Peyer's patch (tissue), 4 donors: ENCODE measurements at places on chromosomes 2 and 18. TPM values are rescaled to one million over a fixed set of nuclear protein-coding genes. Genes with fewer than 3 reads are reported as not detected.
A peak's percentile ranks its signal among the peaks of the same experiment; 100 is the strongest.

Gene MARCO
- total RNA-seq = 8.2 TPM

Gene CCDC141
- 4.0 TPM for total RNA-seq

GRCh38 chr2:148590612-148591011, 53.9 kb upstream of the EPC2 start:
- DNase-seq = no peak

DNA sequence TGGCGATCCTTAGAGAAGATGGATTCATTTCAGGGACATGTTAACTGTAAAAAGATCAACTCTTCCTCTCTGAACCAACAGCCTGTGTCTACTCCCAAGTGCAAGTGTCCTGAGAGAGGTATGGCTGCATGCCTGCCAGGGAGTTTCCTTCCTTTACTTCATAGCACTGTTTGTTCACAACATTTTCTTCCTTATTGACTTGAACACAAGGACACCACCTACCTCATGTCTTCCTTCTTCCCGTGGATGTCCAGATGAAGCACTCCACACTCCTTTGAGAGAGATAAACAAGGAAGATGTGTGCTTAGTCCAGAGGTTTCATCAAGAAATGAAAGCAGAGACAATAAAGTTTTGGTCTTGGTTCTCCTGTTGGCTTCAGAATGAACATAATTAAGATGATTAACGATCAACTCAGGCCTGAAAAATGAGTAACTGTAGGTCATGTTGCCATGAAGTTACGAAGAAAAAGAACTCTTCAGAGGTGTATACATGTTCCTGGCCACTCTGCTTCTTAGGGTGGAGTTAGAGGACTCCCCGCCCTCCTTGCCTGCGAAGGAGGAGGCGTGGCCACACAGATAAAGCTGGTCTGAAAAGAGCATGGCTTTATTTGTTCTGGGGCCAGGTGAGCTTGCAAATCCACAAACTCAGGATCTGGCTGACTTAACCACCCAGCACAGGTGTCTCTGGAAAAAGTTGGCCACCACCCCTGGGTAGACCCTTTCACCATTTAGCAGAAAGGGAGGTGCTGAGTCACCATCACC, 155.0 kb upstream of the KCTD1 start:
- no peak for DNase-seq

GRCh38 chr2:69641887-69642708, 1.4 kb downstream of the AAK1 start:
- no peak for DNase-seq

- no peak for DNase-seq
Measured at GRCh38 chr18:11366410-11366809, 217.0 kb upstream of the PIEZO2 start.

DNA sequence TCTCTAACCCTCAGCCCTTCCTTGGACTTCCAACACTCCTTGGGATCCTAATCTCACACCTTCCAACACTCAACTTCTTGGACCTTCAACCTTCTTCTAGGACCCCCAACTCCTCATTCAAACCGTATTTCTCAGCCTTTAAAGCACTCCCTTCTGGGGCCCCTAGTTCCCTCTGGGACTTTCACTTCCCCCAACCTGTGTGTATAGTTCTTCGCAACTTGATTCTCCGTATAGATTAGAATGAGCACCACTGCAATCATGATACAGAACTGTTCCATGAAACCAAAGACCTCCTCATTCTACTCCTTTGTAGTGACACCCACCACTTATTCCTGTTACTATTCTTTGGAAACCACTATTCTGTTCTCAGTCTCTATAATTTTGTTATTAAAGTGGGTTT, 62.0 kb upstream of the NFU1 start:
- DNase-seq = no peak

GRCh38 chr2:99762714-99763113, 272.9 kb upstream of the REV1 start:
- DNase-seq = no peak

- DNase-seq = no peak
Measured at GRCh38 chr2:28558918-28559317, 63.1 kb downstream of the PLB1 start.

DNA sequence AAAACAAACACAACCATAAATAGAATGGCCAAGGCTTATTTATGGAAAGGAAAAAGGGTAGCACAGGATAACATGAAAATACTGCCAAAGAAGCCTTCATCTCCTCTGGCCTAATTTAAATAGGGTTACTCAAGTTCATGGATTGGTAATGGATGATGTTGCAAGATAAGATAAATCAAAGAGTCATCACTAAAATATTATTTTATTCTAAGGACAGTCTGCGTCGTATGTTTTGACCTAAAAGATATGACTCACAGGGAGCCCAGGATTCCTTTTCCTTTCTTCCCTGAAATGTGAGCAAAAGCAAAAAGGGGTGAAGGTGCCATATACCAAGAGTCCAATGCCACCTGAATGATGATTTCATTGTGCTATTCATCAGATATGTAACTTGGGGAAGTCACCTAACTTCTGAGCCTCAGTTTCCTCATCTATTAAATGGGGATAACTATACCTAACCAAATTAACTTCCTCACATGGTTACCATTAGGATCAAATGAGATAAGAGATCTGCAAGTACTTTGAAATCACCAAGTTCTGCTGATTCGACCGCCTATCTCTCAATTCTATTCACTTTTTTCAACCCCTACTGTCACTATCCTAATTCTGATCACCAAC, 137.7 kb downstream of the THADA start:
- DNase-seq = no peak

DNA sequence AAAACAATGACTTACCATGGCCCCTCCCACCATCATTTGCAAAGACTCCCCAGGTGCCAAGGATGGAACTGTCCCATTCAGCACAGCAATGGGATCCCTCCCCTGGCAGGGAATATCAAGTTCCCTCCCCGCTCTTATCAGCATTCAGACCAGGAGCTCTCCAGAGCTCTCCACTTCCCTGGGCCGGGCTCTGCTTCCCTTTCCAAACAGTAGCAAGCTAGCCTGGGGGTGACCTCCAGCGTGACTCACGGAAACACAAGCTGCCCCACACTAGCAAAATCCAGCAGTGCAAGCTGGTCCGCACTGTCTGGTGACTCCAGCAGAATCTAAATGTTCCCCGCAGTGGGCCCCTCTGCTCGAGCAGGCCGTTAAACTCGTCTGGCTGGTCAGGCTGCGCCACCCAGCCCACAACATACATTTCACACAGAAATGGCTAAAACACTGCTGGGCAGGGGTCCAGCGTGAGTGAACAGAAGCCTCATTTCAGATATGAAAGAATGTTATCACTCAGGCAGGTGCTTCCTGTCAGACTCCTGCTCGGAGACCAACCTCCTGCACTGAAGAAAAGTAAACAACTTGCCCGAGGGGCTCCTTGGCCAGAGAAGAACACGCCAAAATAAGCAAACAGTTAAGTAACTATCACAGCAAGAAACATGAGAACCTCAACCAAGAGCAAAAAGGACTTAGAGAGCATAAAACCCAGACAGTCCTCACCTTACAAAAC, 33.9 kb downstream of the STAT1 start:
- peak; percentile 52 for DNase-seq

DNA sequence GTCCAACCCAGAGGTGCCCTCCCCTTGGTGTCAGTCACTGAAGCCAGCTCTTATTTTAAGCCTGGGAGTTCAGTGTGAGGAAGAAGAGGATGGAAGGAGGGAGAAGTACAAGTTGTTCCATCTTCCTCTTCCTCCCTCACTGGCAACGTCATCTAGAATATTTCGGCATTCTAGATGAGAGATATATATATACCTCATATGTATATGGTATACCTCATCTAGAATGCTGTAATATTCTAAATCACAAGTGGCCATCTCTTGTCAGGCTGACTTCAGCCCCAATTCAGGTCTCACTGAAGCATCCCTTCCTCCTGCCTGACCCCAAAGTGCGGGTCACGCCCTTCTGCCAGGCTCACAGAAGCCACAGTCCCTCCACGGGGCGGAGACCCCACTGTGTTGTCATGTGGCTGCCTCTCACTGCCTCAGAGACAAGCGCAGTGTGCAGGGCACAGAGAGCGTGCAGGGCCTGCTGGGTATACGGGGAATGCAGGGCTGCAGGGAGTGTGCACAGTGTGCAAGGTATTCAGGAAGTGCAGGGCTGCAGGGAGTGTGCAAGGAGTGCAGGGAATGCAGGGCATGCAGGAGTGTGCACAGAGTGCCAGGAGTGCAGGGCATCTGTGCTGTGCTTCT, 32.8 kb upstream of the B3GNT7 start:
- peak; percentile 38 for DNase-seq

DNA sequence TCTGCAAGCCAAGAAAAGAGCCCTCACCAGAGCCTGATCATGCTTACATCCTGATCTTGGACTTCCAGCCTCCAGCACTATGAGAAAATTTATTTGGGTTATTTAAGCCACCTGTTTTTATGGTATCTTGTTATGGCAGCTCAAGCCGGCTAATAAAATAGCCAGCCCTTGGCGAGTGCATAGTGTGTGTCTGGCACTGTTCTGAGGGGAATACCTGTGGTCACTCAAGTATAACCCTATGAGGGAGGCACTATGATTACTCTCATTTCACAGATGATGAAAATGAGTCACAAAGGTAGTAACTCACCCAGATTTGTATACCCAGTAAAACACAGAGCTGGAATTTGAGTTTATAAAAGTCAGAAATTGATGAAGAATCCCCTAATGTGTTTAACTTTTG, 556.9 kb upstream of the SETBP1 start:
- DNase-seq = no peak

- no peak for DNase-seq
Measured at GRCh38 chr2:96144481-96145035, 682 bp downstream of the DUSP2 start.
